ENCODE measurements at places on chromosomes 12 and 14. TPM values are rescaled to one million over a fixed set of nuclear protein-coding genes. Genes with fewer than 3 reads are reported as not detected.

FRMD6 gene
- 4.2 TPM for total RNA-seq

PLEKHD1 gene
- total RNA-seq, result 0.14 TPM

CCDC197 gene
- total RNA-seq, result not detected

PELI2 gene
- total RNA-seq, result 14.3 TPM

KSR2 gene
- total RNA-seq, result 1.4 TPM
